KG1 (cell line): ENCODE measurements at places on chromosomes 3 and 15.
A peak's percentile ranks its signal among the peaks of the same experiment; 100 is the strongest.

DNA sequence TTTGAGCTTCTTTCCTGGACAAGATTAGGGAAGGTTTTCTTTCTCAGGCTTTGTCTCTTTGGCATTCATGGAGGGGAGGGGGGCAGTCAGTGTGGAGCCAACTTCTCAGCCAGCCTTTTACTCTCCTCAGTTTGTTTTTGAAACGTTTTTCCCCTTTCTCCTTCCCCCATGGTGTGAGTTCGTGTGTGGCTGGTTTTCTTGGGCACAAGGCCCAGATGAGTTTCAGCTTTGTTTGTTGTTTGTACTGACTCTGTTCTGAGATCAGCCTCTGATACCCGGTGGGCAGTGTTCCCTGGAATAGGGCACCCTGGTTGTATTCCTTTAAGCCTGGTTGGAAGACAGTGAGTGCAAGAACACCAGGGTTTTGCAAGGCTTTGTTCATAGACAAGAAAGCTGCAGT is 168.2 kb upstream of the RARB start:
- DNase-seq, result no peak

- no peak for DNase-seq
Observed at GRCh38 chr3:55906896-55907295, 419.8 kb upstream of the WNT5A start.

GRCh38 chr15:45333550-45333949 is 44.8 kb downstream of the GATM start:
- no peak for DNase-seq

DNA sequence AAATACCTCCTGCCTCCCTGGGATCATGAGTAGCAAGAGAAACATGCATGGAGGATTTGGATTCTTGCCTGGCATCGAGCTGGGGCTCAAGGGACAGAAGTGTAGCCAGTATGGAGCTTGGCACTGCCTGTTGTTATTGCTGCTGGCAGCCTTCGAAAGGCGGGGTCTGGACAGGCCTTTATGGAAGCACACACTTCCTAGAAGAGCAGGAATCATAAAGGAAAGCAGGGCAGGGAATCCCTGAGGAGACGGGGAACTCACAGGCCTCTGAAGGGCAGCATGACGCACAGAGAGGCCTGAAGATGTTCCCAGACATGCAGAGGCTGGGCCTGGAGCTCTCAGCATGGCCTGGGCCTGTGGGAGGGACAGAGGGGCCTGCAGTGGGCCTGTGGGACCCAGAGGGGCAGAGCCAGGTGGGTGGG is 18.6 kb upstream of the SLC41A3 start:
- DNase-seq, result no peak

DNA sequence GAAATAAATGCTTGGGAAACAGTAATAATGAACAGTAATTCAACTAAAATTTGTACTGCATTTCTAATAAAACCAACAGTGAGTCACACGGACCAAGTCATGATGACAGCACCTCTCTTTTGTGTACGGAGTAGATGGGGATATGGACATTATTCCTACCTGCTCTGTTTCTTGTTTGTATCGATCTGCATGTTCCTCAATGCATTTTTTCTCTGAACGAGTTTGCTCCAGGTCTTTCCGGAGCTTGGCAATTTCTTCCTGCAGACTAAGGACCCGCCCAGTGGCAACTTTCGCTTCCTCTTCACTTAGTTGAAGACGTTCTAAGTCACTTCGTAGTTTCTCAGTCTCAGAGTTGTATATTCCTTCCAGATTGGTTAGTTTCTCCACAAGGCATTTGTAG is 74.4 kb upstream of the MYO5C start:
- DNase-seq, result no peak

DNA sequence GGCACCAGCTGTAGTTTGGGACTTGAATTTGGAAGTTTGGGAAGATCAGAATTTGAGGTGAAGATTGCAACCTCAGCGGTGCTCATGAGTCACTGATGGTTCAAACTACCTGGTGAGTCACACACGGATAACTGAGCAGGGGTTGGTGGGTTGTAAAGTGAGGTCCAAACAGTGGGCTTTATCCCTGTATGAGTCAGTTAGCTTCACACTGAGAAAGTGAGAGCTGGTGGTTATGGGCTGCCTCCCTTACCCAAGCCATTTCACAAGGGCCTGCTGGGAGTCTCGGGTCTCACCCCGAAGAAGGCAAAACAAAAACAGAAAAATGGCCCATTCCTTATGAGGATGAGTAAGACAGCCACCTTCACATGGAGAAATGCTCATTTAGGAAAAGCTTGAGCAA is 77.0 kb downstream of the ITGA11 start:
- DNase-seq, result no peak

GRCh38 chr15:74622758-74623157 is 7.1 kb downstream of the CLK3 start:
- DNase-seq, result no peak

DNA sequence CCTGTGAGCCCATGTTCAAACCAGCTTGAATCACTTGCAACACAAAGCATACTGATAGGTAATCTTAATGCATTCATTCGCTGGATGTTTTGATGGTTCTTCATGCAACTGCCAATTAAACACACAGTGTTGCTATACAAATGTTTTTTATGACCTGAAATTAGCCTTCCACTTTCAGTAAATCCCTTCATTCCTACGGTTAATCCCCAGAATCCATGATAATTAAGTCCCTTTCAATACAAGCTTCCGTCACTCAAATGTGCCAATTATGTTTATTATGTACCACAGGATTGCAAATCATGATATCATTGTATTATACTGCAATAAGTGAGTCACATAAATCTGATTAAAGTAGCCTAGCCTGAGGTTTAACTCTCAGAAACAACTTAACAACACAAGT is 14.5 kb upstream of the LYZL4 start:
- DNase-seq, result no peak

GRCh38 chr15:100569391-100569790 is 32.6 kb downstream of the LINS1 start:
- DNase-seq, result no peak

GRCh38 chr3:184332370-184333090 is 4.9 kb upstream of the FAM131A start:
- DNase-seq, result no peak

GRCh38 chr15:85540085-85540797 is 159.8 kb downstream of the AKAP13 start:
- DNase-seq, result no peak

- peak; percentile 26 for DNase-seq
Observed at GRCh38 chr15:77821188-77821958, 188.7 kb upstream of the LINGO1 start.

- no peak for DNase-seq
Observed at GRCh38 chr3:9119331-9119730, 130.1 kb downstream of the SRGAP3 start.

DNA sequence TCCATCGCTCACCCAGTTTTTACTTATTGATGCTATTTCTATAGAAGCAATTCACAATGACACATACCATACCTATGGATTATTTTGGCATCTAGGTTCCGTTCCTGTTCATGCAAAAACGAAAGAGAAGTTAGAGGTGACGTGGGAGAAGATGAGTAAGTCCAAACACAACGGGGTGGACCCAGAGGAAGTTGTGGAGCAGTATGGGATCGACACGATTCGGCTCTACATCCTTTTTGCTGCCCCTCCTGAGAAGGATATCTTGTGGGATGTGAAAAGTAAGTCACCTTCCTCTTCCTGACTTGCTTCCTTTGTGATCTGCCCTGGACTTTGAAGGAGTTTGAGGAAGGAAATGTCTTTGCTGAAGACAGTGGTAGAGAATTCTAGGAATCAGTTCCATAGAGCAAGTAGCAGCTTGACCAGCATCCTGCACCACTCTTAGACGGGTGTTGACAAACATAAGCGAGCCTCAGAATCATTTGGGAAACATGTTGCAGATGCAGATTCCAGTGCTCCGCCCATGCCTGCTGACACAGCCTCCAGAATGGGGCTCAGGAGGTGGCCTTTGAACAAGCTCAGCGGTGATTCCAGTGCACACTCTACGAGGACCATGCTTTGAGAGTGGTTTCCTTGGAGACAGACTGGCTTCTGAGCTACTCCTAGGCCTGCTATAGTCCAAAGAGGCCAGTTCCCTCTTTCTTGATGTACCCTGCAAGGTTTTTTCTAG is 78.4 kb upstream of the LIMD1 start:
- no peak for DNase-seq

DNA sequence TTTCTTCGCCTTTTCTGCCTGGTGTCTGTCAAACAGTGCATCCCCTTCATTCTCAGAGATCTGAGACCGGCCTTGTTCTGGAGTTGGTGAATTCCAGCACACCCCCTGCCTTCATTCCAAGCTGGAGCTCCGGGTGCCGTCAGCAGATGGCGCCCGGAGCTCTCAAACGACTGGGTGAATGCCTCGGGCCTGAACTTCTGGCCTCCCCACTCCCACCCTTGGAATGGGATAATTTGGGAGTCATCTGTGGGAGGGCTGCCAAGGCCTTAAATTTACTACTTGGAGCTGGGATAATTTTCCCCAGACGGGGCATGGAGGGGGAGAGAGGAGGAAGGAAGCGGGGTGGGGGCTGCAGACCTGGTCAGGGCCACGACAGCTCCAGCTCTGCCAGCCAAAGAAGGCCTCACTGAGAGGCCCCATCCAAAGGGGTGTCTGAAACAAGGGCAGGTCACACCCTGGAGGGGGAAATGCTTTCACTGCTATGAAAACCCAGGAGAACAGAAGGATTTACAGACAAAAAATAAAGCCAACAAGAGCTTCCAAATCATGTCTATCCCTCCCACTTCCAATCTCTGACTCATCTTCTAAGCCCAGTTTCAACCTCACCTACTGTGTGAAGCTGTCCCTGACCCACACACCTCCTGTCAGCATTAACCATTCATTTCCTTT is 187.9 kb downstream of the OPA1 start:
- peak; percentile 42 for DNase-seq

- DNase-seq, result no peak
Observed at GRCh38 chr3:55792009-55792408, 304.9 kb upstream of the WNT5A start.

GRCh38 chr3:134198414-134198813 is 52.2 kb downstream of the RYK start:
- no peak for DNase-seq

GRCh38 chr3:26084629-26085028 is 294.7 kb downstream of the OXSM start:
- DNase-seq, result no peak

GRCh38 chr3:121835465-121835801 is 424 bp downstream of the EAF2 start:
- no peak for DNase-seq

DNA sequence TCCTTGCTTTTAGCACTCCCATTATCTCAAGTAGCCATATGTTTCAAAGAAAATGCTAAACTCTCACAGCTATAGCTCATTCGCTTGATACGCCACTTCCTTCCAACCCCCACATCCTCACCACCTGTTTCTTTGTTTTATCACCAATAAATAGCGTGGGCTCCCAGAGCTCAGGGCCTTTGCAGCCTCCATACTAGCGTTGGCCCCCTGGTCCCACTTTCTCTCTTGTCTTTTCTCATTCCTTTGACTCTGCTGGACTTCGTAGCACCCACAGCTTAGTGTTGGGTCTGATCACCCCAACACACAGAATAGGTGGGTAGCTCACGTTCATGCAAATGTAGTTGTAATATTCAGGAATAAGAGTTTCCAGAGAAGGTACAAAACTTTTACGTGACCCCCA is 4.1 kb upstream of the GPD1L start:
- DNase-seq, result no peak

DNA sequence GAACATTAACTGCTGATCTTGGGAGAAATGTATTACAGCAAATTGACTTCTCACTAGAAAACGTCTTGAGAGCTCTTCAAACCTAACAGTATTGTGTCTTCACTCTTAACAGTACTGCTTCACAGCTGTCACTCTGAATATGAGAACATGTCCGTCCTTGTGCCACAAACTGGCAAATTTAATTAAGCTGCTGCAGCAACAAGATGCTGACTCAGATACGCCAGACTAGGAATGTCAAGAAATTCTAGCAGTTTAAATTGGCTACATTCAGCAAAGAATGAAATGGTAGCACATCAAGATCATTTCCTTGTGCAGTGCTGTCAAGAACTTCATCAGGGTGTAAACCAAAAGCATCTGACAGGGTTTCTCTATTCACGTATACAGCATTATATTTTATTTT is 7.6 kb downstream of the ICE2 start:
- DNase-seq, result no peak

DNA sequence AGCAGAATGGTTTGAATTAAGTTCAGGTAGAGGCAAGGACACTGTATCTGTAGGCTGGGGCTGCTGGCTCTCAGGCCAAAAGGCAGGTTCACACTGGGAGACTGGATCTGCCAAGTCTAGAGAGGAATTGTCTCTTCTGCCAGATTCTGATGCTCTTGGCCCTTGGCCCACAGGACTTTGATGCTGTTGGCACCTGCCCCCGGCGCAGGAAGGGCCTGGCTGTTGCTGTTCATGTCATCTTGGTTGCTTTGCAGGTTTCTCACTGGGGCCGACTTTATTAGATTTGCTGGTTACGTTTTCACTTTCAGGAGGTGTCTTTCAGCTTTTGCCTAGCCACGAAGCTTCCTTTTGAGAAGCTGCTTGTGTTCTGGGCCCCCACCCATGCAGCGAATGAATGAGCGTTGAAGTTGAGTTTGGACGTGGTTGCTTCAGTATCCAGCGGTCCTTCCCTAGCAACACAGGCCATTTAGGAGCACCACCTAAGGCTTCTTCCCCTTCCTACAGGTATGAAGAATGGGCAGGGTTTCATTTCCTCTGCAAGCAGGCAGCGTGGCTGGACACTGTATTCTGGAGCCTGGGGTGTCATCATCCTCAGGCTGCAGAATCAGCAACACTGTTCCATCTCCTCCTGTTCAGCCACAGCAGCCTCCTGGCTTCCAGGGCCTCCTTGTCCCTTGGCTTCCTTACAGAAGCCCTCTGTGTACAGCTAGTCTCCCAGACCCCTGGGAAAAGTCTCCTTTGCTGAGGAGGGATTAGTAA is 65.6 kb upstream of the PRR23C start:
- DNase-seq, result no peak

- DNase-seq, result no peak
Observed at GRCh38 chr3:141275032-141275422, 43.4 kb downstream of the PXYLP1 start.

- no peak for DNase-seq
Observed at GRCh38 chr15:90327311-90327710, 24.8 kb upstream of the ZNF774 start.

DNA sequence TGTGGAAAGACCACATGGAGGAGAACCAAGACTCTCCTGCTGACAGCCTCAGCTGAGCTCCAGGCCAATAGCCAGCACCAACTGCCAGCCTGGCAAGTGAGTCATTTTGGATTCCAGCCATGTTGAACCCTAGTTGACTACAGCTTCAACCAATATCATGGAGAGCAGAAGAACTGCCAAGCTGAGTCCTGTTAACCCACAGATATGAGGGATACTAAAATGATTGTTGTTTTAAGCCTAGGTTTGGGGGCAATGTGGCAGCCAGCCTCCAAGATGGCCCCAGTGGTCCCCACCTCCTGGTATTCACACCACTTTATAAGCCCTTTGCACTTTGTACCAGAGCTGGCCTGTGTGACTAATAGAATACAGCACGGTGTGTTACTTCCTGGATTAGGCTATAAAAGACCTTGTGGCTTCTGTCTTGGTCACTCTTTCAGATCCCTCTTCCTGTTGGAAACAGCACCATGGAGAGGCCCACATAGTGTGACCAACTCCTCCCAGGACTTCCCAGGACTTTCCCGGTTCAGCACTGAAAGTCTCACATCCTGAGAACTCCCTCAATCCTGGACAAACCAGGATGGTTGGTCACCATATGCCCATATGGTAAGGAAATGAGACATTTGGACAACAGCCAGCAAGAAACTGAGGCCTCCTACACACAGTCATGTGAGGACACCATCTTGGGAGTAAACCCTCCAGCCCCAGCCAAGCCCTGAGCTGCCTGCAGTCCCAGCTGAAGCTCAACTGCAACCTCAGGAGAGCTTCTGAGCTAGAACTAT is 32.4 kb upstream of the CDV3 start:
- DNase-seq, result no peak

- DNase-seq, result no peak
Observed at GRCh38 chr15:47158573-47158972, 558.7 kb upstream of the SEMA6D start.
